Activated gamma-delta T cell treated with Interleukin-2 at 50 U/mL for 16 hours (primary cell): ENCODE measurements at places on chromosomes 6 and 20.

DNA sequence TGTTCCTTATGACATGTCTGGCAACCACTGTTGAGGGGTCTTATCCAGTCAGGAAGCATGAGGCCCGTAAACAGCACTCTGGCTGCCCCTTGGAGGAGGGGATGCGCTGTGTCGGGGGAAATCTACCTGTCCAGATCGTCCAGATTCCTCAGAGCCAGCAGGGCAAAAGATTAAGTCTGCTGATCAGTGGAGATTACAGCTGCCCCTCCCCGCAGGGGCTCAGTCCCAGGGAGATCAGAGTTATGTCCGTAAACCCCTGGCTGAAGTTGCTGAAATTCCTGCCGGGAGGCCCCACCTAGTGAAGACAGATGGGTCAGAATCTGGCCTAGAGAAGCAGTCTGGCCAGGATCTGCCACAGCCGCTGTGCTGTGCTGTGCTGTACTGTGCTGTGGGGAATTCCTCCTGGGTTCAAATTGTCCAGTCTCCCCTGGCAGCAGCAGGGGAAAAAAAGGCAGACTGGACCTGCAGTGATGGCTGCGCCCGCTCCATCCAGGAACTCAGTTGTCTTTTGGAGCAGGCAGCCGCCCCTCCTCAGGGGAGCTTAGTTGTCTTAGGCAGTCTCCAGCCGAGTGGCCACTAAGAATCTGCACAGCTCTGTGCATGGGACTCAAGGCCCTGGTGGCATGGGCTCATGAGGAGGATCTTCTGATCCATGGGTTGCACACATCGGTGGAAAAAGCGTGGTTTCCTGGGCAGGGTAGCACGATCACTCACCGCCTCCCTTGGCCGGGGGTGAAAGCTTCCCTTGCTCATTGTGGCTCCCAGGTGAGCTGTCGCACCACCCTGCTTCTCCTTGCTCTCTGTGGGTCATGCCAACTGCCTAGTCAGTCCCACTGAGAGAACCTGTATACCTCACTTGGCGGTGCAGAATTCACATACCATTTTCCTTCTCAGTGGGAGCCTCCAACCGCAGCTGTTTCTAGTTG, 1368.8 kb upstream of the ADGRB3 start:
- DNase-seq: no peak

DNA sequence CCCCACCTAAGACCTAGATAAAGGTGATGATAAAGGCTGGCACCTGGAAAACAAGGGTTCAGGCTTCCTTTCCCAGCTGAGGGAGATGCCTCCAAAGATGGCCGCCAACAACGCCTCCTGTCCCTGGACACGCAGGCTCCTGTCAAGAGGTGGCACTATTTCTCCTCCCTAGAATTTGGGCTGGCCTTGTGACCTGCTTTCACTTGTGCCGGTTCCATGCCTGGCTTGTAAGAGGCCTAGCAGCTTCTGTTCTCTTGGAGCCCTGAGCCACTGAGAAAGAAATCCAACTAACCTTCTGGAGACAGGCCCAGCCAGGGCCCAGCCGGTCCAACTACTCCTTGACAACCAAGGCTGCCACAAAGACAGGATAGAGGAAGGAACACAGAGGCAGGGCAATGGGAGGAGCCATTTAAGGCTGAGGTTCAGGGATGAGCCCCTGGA, 60.2 kb upstream of the RALY start:
- DNase-seq: peak; percentile 26

GRCh38 chr20:6819599-6819998, 52.1 kb downstream of the BMP2 start:
- no peak for DNase-seq

DNA sequence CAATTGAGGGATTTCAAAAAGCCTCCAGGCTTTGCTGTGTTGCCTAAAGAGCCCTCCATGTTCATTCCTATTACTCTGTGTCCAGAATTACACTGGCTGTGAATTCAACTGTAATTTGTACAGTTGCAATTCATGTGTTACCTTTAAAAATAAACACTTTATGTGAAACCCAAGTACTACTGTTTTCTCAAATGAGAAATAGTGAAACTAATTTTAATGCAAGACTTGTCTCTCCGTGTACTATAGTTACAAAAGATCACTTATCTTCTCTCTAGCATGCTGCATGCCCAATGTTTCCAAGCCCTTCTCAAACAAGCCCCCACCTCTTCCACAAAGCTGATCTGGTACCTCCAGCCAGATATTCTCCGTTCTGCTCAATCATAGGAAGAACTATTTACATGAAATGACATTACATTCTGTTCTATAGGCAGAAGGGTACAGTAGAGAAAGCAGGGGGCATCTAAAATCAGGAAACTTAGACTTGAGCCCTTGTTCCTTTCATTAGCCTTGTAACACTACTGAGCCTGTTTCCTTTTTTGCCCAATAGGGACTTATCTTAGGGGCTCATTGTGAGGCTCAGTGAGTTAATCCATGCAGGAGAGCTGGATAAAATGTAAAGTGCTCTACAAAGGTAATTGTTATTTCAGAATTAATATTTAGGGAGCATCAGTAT, 12.3 kb upstream of the COL9A1 start:
- no peak for DNase-seq

- no peak for DNase-seq
Measured at GRCh38 chr6:40049128-40049527, 114.9 kb upstream of the MOCS1 start.

DNA sequence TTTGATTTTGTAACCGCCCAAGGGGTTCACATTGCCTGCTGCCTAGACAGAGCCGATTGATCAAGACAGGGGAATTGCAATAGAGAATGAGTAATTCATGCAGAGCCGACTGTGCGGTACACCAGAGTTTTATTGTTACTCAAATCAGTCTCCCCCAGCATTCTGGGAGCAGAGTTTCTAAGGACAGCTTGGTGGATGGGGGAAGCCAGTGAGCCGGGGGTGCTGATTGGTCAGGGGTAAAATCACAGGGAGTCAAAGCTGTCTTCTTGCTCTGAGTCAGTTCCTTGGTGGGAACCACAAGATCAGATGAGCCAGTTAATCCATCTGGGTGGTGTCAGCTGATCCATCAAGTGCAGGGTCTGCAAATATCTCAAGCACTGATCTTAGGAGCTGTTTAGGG, 60.0 kb upstream of the EZR start:
- no peak for DNase-seq

DNA sequence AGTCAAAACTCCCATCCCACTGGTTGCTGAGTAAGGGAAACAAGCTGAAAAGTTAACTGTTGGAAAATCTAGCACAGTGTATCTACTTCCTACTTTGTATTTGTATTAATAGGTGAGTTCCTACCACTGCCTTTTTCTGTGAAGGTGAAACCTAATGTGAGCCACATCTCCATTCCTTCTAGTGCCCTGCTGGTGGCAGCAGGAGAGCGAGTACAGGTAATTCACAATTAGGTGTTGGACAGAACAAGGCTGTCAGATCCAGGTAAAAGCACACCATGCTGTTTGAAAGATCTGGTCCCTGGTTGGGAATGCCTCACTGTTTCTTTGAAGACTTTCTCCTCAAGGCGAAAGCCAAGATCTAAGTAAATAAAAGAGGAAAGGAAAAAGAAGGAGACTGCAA, 528.4 kb downstream of the PKHD1 start:
- DNase-seq: no peak

GRCh38 chr6:134621858-134622257, 303.9 kb upstream of the SGK1 start:
- DNase-seq: no peak

DNA sequence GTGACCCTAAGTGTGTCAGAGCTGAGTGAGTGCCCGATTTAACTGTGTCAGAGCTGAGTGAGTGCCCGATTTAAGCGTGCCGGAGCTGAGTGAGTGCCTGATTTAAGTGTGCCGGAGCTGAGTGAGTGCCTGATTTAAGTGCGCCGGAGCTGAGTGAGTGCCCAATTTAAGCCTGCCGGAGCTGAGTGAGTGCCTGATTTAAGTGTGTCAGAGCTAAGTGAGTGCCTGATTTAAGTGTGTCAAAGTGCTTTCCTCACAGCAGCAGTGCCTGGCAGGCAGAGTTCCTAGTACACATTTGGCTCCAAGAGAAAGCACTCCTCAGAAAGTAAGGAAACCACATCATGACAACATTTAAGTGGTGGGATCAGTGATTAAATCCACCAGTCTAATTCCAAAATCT, 13.2 kb downstream of the SERAC1 start:
- DNase-seq: no peak

GRCh38 chr20:6000871-6001270, 50.4 kb downstream of the MCM8 start:
- DNase-seq: no peak

GRCh38 chr20:21513881-21514540, at the start of gene NKX2-2:
Gene NKX2-2, minus strand, starts transcription at chr20:21514064. Its CDS starts 395 bp downstream, at chr20:21513669.
- no peak for DNase-seq

GRCh38 chr20:51628533-51629398, 86.2 kb upstream of the NFATC2 start:
- DNase-seq: no peak

GRCh38 chr6:158475344-158476302, 84.3 kb upstream of the TMEM181 start:
- DNase-seq: no peak

DNA sequence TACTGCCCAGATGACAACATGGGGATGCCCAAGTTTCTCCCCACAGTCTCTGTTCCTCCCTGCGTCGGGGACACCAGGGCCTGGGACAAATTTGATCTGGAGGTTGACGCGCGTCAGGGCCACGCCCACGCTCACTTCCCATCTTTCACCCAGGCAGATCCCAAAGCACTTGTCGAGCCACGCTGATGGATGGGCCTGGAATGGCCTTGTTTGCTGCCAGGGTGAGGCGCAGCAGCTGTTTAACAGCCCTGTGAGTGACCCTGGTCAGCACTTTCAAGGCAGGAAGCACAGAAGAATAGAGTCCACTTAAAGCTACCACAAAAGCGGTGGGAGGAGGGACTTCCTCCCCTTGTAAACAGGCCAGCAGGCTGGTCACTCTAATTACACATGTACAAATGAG, 324.7 kb upstream of the JARID2 start:
- DNase-seq: no peak

DNA sequence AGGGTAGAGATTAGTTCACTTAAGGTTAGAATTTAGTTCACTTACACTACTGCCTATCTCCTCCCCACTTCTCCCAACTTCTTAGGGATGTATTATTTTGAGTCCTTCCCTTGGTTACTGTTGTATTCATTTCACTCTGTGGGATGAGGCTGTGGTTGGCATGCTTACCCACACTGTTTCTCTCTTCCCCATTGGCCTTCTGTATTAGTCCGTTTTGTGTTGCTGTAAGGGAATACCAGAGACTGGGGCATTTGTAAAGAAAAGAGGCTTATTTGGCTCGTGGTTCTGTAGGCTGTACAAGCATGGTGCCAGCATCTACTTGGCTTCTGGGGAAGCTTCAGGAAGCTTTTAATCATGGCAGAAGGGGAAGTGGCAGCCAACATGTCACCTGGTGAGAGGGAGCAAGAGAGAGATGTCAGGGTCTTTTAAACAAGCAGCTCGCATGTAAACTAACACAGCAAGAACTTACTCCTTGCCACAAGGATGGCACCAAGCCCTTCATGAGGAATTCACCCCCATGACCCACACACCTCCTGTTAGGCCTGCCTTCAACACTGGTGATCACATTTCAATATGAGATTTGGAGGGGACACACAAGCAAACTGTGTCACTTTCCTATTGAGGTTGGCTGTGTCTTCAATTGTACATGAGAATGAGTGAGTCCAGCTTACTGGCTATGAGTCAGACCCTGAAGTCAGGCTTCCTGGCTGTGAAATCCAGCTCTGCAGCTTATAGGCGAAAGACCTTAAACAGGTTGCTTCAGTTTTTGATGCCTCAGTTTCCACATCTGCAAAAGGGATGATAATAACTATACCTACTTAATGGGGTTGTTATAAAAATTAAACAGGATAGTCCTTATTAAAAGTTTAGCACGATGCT, 53.3 kb downstream of the SYNDIG1 start:
- no peak for DNase-seq

DNA sequence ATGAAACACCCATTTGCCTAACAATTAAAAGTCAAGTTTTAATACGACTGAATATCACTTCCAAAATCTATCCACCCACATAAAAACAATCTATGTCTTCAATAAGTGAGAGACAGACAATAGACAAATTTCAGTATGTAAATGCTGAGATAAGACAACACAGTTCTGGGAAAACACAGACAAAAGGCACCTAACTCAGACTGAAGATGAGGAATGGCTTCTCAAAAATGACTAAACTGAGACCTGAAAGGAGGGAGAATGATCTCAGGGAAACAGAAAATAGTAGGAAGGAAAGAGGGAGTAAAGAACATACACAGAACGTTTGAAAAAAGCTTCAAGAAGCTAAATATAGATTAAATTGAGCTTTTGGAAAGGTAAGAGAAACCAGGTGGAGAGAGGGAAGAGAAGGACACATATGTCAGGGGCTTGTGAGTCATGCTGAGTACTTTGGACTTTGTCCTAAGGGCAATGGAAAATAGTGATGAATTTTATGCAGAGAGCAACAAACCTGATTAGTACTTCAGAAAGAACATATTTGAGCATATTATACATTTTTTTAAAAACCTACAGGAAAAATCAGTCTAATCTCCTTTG, 16.1 kb downstream of the LMBRD1 start:
- no peak for DNase-seq

DNA sequence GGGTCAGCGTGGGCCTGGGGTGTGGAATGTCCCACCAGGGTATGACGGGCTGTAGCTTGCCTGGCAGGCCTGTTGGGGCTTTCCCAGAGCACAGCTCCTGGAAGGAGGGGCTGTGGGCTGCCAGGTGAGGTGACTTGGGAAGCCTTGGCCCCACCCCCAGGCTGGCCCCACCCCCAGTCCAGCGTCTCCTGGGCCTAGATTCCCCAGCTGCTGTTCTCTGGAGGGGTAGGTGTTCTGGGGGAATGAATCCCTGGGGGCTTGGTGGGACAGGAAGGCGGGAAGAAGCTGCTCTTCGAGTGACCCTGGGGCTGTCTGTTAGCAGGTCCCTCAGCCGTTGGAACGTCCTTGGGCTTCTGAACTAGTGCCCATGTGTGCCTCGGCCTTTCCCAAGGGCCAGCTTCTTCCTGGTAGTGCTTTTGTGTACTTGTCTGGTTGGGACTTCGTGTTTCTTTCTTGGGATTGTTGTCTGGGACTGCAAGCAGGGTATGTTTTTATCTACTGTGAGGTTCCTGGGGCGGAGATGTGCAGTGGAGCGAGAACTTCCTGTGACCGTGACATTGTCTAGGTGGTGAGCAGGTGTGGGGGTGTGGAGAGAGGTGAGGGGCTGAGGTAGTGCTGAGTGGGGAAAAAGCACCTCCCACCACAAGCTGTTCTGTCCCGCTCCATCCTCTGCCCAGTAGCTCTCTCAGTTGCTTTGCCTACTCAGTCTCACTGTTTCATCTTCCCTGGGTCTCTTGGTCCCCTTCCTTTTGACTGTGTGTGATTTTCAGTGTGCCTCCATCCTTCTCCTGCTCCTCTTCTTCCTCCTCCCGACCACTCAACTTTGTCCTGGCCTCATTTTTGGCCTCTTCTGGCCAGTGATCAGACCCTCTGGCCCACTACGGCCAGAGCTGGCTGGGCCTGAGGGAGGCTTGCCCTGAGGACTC, 1.3 kb upstream of the DDR1 start:
- DNase-seq: no peak

DNA sequence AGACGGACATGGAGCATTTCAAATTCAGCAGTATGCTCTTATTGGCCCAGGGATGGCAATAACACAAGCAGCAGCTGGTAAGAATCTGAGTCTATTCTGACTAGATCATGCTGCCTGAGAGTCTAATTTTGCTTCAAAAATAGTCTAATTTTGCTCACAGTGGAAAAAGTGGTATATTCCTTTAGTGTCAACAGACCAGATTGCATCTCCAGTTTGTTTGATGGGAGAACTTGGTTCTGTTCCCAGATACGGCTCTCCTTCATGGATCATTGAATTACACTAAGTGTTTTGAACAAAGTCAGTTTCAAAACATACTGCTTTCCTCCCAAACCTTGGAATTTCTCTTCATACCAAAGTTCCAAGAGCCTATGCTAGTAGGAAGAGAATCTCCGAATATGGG, 586.1 kb downstream of the RNF144B start:
- no peak for DNase-seq

GRCh38 chr6:89941031-89941762, 46.9 kb downstream of the GJA10 start:
- no peak for DNase-seq
